ENCODE measurements at places on chromosomes 6 and 20.

- DNase-seq = no peak
Observed at GRCh38 chr20:21685981-21686380, 19.5 kb upstream of the PAX1 start.

GRCh38 chr20:12916699-12917098 lies 92.1 kb upstream of the SPTLC3 start:
- DNase-seq = no peak

- DNase-seq = no peak
Observed at GRCh38 chr6:11961923-11962322, 50.2 kb upstream of the HIVEP1 start.

DNA sequence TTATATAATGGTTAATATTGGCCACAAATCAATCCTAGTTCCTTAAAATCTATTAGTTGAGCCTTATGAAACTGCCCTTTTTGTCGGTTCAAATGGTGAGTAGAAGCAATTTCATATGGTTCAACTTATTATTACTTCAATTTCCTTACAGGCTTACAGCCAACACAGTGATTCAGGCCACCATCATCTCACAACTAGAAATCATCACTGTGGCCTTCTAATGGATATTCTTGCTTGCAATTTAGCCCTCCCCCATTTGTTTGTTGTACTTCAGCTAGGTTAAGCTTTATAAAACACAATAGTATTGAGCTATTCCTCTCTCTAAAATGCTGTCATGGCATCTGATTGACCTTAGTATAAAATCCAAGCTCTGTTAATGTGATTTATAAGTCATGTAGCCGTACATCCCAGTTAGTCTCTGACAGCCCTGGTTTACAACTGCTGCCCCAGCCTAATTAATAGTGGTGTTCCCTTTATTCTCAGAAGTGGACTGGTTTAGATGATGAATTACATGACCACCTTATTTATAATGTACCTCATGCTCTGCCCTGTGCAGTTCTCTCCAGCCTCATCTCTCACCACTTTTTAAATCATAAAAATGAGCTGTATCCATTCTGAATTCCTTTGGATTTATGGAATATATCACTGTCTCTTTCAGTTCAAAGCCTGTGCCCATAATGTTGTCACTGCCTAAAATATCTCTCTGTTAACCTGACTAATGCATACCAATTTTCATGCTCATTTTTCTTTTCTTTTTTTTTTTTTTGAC lies 36.7 kb downstream of the LAMA2 start:
- DNase-seq = no peak

- no peak for DNase-seq
Observed at GRCh38 chr6:11484441-11484840, 53.1 kb upstream of the TMEM170B start.

DNA sequence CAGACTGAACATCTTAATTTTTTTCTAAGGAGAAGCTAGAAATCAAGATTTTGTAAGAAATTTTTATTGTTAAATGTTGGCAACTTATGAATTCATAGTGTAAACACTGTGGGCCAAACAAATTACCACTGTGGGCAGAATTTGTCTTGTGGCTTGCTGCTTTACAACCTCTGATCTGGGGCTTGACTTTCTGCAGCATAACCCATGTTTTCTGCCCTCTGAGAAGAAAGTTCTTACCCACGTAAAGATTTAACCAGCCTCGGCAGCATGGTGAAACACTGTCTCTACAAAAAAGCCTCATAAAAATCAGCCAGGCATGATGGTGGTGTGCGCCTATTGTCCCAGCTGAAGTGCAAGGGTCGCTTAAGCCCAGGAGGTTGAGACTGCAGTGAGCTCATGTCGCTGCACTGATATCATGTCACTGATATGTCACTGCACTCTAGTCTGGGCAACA lies 12.9 kb downstream of the ITCH start:
- no peak for DNase-seq

DNA sequence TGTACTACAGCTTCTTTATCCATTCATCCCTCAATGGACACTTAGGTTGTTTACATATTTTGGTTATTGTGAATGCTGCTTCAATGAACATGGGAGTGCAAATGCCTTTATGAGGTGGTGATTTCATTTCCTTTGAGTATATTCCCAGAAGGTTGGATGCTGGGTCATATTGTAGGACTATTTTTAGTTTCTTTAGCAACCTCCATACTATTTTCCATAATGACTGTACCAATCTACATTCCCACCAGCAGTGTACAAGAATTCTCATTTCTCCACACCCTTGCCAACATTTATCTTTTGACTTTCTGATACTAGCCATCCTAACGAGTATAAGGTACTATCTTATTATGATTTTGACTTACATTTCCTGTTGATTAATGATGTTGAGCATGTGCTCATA lies 269.0 kb downstream of the C6orf118 start:
- no peak for DNase-seq

DNA sequence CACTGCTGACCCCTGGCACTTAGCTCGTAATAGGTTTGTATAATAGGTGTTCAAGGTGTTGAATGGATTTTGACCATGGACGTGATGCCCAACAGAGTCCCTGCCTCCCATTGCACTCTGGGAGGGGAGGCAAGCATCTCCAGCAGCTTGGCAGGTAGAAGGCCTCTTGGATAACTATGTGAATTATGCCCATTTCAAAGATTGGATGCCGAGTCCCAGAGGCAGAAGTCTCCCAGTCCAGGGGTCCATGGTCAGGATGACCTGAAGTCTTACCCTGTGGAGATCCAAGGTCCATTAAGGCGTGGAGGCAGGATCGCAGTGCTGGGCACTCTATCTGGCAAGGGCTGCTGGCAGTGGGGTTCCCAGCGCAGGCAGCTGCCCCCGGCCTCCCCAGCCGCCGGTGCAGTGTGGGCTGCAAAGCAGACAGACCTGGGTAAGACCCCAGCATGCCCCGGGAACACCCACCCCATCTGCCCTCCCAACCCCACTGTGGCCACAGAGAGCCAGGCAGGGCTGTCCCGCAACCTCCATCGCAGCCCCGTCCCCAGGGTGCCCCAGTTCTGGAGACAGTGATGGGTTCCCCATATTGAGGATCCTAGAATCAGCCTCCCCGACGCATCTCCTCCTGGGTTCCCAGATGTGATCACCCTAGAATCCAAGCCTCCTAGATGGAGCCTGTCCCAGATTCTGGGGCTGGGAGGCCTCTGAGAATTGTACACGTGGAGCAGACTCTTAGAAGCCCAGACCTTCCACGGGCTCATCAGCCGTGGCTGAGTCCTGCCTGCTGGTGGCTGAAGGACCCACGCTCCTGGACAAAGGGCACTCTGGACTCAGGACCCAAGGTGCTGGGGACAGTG lies 44.6 kb downstream of the APCDD1L start:
- DNase-seq = no peak

DNA sequence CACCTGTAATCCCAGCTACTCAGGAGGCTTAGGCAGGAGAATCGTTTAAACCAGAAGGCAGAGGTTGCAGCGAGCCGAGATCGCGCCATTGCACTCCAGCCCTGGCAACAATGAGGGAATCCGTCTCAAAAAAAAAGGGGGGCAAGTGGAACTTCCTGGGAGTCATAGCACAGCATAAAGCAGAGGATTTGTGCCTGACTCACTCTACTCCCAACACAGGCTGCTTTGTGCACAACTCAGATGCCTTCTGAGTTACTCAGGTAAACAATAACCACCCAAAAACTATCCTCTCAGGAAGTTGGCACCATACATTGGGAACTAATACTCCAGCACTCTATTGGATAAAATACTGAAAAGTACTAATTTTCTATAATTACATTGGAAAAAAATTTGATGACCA lies 2.5 kb upstream of the TMEM244 start:
- no peak for DNase-seq

DNA sequence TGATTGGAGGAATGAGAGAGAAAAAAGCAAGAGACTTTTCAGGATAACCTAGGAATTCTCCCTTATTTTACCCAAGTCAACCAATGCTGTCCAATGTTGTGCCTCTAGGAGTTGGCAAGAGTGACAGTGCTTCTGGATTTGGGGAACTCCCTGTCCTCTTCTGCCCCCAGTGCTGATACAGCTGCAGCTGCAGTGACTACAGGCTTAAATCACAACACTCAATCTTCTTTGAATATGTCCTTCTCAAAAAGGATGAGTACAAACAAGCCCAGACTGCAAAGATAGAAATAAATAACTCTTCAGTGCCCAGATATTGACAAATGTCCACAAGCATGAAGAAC lies 141.0 kb upstream of the COL21A1 start:
- no peak for DNase-seq

- no peak for DNase-seq
Observed at GRCh38 chr6:149464411-149464810, 20.4 kb downstream of the ZC3H12D start.

DNA sequence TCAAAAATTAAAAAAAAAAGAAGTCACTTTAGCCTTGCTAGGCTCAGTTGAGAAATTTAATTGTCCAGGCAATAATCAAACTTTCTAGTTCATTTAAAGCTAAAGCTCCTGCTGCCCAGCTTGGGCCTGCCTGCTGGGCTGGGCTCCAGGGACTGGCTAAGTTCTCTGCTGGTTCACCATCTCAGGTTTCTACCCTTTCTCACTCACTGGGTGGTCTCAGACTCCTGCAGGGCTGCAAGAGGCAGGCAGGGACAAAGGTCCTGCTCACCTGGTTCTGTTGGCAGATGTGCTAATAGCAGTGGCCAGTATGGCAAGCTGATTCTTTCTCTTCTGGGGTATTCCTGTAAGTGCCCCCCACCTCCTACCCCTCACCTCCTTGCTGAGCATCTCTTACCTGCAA lies 21.2 kb upstream of the RTF2 start:
- DNase-seq = no peak

Data from hematopoietic multipotent progenitor cell treated with erythropoietin and hydrocortisone succinate and interleukin-3 and kit ligand, for 8 days (in vitro differentiated cells).